Karpas-422 (cell line): ENCODE measurements at places on chromosomes 6 and 20. TPM values are rescaled to one million over a fixed set of nuclear protein-coding genes. Genes with fewer than 3 reads are reported as not detected.

GRCh38 chr20:33079259-33079658 is at the start of gene BPIFB4:
Gene BPIFB4 (plus strand): TSS chr20:33079643. CDS start chr20:33081527, 1,884 bp downstream.
- H3K4me3 ChIP-seq, result no peak within 1 kb of the TSS
- H3K27ac ChIP-seq, result no peak within 1 kb of the TSS
- no peaks in the 10 kb centered on the region for H3K27me3 ChIP-seq
- DNase-seq, result no peak

SLC24A3 gene
- not detected in 2 replicates for total RNA-seq

DNA sequence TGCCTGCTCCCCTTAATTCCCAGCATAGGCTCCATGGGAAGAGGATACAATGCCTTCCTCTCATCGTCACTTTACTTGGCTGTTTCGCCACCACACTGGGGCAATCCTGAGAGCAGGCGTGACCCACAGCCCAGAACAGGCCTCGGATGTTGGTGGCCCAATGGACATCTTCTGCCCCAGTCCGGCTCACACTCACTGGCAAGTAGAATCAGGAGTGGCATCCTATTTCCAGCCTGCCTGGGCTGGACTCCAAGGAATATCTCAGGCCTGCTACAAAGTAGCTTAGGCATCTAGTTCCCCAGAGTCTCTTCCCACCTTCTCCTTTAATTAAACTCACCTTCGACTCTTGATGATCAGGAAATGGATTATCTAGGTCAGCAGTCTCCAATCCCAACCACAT is 110.5 kb downstream of the LRFN2 start:
- no peaks in the 10 kb centered on the region for H3K27me3 ChIP-seq
- no peak overlapping the region for H3K27ac ChIP-seq
- DNase-seq, result no peak

DNA sequence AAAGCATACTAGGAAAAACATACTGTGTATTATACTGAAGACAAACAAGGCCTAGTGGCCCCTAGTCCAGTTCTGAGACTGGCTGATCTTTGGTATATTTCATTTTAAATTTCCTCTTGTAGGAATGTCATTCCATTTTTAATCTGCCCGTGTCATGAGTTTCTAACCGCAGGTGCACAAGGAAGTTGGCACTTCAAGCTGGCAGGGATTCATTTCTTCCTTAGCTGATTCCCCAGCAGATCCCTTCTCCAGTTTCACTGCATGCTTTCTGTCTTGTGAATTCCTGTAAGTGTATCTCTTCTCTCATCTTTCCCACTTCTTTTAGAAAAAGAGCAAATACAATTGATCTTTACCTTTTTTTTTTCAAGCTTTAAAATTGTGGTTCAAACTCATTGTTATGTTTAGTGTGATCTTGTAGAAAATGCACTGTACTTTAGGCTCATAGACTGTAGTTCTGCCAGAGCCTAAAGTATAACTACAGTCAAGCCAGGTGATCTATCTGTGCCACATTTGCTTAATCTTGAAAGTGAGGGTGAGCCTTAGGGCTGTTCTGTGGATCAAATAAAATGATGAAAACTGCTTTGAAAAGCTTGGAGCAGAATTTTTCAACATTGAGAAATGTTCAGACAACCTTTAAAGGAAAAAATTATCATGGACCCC is 37.0 kb downstream of the RNF217 start:
- no peaks in the 10 kb centered on the region for H3K4me1 ChIP-seq
- H3K27me3 ChIP-seq, result no peaks in the 10 kb centered on the region
- no peak overlapping the region for H3K4me3 ChIP-seq
- H3K27ac ChIP-seq, result no peak overlapping the region
- no peaks in the 10 kb centered on the region for H3K36me3 ChIP-seq

GRCh38 chr6:149840345-149841075 is 23.6 kb downstream of the LRP11 start:
- no peak overlapping the region for H3K27ac ChIP-seq
- H3K36me3 ChIP-seq, result no peaks in the 10 kb centered on the region

ELOVL2 gene
- total RNA-seq, result 0.07 TPM in 1 of 2 replicates, not detected in the other

DNA sequence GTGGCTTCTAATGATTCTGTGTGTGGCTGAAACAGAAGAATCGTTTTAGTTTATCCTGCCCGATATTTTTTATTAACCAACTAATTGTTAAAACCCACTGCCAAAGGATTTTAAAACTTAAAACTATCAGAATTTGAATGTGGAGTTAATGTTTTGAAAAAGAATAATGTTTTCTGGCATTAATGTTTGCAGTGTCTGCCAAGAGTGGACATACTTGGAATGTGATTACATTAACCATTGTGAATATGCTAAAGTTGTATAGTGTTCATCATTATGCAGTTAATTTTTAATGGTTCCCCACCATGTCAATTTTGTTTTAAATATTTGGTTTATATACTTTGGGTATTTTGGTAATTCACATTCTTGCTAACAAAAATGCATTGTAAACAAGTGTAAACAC is 24.4 kb downstream of the DCBLD1 start:
- H3K4me3 ChIP-seq, result no peak overlapping the region
- DNase-seq, result no peak
- H3K27ac ChIP-seq, result no peak overlapping the region

GRCh38 chr6:99353126-99353525 is 3.7 kb upstream of the FAXC start:
- no peak overlapping the region for H3K4me3 ChIP-seq
- DNase-seq, result no peak
- no peak overlapping the region for H3K27ac ChIP-seq
- peaks cover 5% of the 10 kb centered on the region for H3K4me1 ChIP-seq

C20orf141 gene
- not detected in 2 replicates for total RNA-seq

GPR6 gene
- not detected in 2 replicates for total RNA-seq

GRCh38 chr6:72216222-72217068 is 330.1 kb downstream of the RIMS1 start:
- H3K27ac ChIP-seq, result no peak overlapping the region
- H3K27me3 ChIP-seq, result no peaks in the 10 kb centered on the region
- DNase-seq, result no peak
- no peaks in the 10 kb centered on the region for H3K36me3 ChIP-seq

- no peaks in the 10 kb centered on the region for H3K36me3 ChIP-seq
- H3K27me3 ChIP-seq, result no peaks in the 10 kb centered on the region
- H3K27ac ChIP-seq, result no peak overlapping the region
- DNase-seq, result no peak
- no peak overlapping the region for H3K4me3 ChIP-seq
- H3K4me1 ChIP-seq, result no peaks in the 10 kb centered on the region
Measured at GRCh38 chr6:119459207-119459974, 109.8 kb upstream of the MAN1A1 start.
